ENCODE measurements at places on chromosomes 2 and 18.
A peak's percentile ranks its signal among the peaks of the same experiment; 100 is the strongest.

- DNase-seq = no peak
These were observed 83.3 kb upstream of the SALL3 start for GRCh38 chr18:78896111-78896905.

GRCh38 chr2:205511641-205512040, 170.7 kb upstream of the NRP2 start:
- no peak for DNase-seq

- DNase-seq = no peak
These were observed 4.6 kb downstream of the PIGN start for GRCh38 chr18:62182220-62182619.

DNA sequence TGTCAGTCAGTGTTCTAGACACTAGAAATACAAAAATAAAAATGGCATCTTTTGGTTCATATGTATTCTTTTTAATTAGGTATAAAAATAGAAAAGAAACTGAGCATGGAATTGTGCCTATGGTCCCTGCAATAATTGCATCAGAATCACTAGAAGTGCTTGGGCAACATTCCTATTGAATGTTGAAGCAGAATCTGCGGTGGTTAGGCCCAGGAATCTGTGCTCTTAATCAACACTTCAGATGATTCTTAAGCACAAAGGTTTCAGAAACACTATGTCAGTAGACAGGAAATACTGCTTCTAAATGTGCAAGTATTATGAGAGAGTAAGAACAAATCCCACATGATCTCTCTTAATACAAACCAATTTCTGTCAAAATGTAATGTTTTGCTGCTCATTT, 20.3 kb upstream of the RBBP8 start:
- no peak for DNase-seq

DNA sequence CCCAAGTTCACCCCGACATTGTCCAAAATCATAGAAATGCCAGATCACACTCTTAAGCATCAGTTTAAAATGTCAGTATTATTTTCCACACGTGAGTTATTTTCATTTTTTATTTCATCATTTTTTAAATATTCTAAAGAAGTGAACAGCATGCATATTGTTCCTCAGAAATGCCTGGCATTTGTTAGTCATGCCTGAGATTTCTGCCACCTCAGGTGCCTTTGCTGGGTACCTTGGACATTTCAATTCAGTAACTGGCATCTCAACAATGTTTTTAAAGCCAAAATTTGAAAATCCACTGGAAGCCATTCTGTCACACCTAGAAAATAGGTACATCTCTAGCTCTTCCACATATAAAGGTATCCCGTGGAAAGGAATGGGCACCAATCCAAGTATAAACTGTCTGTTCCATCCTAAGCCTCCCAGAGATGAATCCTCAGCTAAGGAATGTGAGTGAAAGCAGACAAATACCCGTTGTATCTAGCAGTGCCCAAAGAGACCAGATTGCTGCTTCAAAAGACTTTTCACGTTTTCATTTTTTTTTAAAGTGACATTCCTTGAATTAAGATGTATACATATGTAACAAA, 159.8 kb downstream of the ZNF385B start:
- no peak for DNase-seq

- no peak for DNase-seq
These were observed 59.0 kb downstream of the TPGS2 start for GRCh38 chr18:36769611-36770314.

DNA sequence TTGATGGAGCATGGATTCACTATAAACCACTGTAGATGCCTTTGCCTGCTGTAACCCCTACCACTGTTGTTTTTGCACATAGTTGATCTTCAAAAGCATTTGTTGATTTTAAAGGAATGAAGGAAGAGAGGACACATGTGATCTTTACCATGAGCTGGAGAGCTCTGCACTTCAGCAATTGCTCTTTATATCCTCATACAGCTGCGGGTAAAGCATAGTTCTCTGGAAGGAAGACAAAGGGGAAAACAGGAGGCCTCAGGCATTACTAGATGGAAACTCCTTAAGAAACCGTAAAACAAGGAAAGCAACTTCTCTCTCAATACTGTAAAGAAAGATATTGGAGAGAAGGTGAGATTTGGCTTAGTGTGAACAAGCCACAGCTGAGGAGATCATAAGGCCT, 60.6 kb downstream of the SCG2 start:
- DNase-seq = no peak

GRCh38 chr2:43241558-43241957, 15.2 kb upstream of the ZFP36L2 start:
- no peak for DNase-seq

GRCh38 chr2:2230433-2230817, 100.7 kb downstream of the MYT1L start:
- no peak for DNase-seq

DNA sequence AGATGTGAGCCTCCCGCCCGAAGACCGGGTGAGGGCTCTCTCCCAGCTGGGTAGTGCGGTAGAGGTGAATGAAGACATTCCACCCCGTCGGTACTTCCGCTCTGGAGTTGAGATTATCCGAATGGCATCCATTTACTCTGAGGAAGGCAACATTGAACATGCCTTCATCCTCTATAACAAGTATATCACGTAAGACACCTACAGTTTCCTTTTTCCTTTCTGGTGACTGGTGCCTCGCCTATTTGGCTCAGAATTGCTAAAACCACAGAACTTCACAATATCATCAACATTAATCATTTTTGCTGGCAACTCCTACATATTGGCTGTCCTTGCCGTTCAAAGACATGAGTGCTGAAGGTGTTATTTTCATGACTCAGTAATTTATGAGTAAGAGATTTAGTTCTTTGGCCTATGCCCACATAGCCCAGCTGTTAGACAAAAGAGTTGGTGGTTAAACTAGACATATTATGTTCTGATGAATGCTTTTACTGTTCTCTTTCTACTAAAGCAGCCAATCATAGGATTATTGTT, 2.2 kb downstream of the STAMBP start:
- no peak for DNase-seq

DNA sequence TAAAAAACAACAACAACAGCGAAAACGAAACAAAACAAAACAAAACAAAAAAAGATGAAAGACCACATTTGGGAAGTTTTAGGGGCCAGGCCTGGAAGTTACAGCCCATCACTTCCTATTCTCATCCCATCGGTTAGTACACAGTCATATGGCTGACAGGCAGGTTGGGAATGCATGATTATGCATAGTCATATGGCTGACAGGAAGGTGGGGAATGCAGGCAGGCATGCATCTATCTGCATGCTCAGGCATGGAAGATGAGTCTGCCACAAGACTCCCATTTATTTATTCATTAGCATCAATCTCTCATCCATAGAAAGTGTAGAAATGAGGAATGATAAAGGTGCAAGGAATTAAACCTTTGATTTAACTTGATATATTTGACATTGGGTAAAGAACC, 325.3 kb upstream of the MEX3C start:
- no peak for DNase-seq

- DNase-seq = peak; percentile 27
These were observed 299.3 kb downstream of the RND3 start for GRCh38 chr2:150188177-150188576.

DNA sequence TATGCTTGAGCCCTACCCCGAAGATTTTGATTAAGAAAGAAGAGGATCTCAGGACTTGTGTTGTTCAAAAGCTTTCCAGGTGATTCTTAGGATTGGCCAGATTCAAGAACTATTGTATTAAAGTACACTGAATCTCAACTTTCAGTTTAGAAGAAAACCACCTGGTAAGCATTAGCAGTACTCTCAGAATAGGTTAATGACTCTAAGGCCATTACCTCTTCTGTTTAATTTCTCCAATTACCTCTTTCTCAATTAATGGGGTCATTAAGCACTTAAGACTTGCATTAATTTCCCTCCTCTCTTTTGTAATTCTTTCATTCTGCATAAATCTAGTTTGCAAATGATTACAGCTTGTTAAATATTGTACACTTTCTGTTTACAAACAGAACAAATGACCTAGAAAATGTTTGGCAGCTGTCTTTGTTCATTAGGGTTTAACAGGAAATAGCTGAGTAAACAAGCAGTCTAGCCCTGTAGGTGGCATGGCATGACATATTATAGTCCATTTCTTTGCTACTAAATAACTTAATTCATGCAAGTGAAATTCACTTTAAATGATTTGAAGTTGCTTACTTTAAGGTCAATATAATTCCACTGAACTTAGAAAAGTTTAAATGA, 20.4 kb upstream of the TDRD15 start:
- DNase-seq = no peak

DNA sequence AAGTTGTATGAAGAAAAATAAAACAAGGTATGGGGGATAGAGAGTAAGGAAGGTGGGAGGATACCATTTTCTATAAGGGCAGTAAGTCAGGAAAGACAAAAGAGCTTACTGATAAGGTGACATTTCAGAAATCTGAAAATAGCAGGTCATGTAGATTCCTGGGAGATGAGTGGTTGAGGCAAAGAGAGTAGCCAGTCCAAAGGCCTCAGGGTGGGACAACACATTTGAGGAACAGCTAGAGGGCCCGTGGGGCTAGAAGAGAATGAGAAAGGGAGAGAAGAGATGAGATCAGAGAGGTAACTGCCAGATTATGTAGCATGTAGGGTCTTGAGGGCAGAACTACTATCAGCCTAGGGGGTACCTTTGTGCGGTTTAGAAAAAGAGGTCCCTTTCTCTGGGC, 2.9 kb downstream of the CLHC1 start:
- no peak for DNase-seq

DNA sequence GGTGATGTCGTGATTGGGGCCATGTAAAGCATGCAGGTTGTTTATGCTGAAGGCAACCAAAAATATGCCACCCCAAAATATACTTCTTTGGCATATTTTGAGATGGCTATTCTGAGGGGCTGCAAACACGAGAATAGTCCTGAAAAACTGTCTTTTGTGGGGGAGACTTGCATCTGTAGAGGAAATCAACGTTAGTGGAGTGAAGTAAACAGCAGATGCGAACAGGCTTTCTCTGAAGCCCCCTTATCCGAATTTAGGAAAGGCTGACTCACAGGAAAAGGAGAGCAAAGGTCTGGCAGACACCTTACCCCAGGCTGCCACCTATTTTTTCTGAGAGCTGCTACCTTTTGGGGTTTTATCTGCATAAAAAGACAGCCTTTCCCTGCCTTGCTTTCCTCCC, 44.6 kb upstream of the MSH6 start:
- DNase-seq = no peak

DNA sequence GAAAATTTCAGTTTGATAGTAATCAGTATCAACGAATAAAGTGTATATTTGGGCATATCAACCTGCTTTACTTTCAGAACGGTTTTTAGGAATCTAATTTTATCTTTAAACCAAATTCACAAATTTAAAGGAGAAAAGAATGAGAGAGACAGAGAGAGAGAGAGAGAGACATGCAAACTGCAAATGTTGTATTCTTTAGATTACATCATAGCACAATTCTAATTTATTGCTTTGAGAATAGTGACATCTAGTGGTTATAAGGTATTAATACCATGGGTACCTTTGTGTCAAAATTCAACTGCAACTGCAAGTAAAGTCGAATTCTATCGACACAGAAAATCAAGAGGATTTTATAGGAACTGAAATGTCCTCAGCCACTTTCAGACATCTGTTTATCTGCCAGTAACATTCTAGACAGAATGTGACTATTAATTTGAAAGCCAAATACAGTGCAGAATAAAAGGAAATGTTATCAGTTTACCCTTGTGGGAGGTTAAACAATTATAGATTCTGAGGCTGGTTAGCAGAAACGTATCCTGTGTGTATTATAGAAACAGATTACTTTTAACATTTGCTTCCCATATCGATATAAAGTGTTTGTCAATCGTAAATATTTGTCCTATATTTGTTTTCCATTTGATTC, 529.8 kb upstream of the VRK2 start:
- DNase-seq = no peak
